Fibroblast of skin of back (primary cell): ENCODE measurements at places on chromosomes 12 and 14.

DNA sequence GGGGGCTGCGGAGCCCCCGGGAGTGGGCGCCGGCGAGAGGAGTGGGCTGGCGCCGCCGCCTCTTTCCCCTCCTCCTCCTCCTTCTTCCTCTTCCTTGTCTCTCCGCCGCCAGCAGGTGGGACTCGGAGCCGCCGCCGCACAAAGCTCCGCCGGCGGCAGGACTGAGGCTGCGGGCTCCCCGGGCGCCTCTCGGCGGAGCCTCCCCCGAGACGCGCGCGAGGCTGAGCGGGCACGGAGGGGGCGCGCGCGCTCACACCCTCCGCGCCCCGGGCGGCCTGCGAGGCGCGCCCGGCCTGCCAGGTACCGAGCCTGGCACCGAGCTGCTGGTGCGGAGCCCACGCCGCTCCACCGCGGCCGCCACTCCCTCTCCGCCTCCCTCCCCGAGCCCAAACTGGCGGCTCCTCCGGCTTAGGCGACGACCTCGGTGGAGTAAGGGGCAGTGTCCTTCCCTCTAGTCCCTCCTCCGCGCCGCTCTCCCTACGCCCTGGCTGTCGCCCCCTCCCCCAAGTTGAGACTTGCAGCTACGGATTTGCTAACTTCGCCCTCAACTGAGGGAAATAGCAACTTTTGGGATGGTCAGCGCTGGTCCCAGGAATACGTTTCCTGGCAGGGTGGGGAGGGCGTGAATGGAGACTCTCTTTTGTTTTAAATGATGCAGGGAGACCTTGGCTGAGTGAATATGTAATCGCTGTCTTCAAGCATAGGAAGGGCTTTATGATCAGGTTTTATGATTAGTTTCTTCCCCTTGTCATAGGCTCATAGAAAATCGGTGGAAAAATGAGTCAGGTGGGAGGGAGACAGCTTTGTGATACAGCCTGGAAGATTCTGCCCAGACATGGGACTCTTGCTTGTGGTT, 199.5 kb upstream of the CAND1 start:
- DNase-seq: peak; percentile 23

DNA sequence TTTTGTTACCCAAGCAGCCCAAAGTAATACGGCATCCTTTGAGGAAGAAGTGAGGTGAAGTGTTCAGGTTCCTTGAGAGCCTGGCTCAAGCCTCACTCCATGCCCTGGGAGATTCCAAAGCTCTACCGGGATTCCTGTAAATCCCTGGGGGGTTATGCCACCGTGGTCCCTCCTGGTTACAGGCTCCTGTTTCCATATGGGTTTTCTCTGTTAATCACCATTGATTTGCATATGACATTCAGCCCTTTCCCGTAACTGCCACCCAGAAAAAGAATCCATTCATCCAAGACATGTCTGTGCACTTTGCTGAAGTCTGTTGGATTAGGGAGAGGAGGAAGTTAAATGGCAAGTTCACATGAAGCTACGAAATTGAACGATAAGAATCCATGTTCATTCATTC, 27.9 kb upstream of the CCDC60 start:
- no peak for DNase-seq

DNA sequence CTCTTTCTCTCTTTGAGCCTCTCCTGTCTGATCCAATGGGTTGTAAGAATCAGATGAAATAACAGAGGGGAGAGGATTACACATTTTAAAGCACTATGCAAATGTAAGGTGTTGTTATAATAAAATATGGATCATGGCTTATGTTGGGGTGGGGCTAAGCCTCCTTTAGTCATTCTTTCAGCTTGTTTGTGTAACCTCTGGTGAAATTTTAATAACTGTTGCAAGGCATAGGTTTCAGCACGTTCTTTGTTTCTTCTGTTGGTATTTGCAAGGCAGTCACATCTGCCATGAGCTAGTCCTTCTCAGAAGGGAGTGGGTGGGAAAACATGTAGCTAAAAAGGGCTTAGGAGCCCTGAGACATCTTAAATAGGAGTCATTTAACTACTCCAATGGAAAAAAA, 74.8 kb upstream of the FRMD6 start:
- DNase-seq: peak; percentile 76

DNA sequence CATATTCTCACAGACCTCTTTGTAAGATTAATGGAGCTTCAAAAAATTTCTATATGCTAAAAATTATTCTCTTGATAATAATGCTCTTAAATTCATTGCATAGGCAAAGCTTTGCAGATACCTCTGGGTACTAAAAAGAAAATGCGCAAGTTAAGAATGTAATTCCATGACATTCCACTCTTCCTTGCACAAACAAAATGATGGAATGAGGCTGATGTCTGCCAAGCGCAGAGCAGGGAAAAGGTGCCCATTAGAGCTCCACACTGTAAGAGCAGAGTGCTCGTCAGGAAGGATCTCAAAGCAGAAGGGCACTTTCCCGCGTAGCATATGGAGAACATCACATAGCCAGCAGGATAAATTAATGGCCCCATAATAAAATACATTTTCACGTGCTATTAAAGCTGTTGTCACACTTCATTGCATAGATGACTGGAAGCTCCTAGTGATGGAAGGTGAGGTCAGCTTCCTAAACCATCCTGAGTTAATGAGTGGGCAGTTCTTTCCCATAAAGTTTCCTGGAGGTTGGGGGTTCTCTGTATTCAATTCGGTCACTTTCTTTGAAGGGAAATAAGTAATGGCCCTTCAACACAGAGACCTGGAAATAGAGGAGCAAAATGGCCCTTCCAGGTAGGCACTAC, 1058.9 kb downstream of the GALC start:
- DNase-seq: no peak

GRCh38 chr14:40371011-40371410, 938.8 kb upstream of the FBXO33 start:
- DNase-seq: no peak

DNA sequence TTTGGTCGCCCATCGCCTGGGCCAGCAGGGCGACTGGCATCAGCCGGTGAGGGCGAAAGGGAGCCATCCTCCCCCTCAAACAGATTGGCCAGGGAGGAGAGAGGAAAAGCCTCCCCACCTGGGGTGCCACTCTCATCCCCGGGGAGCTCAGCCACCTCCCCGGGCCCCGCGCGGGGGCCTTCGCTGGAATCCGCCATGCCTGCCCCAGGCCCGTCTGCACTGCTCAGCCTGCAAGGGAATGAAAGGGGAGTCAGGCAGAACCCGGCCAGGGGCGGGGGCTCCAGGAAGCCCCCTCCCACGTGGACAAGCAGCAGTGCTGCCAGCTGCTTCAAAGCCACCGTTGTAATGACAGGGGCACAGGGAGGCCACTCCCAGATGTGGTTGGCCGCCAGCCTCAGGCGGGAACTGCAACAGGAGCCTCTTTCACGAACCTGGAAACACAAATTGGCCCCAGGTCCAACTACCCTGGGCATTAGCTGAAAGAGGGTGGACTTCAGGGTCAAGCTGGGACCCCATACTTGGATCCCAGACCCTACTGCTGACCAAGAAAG, 18.5 kb downstream of the TRPV4 start:
- no peak for DNase-seq

DNA sequence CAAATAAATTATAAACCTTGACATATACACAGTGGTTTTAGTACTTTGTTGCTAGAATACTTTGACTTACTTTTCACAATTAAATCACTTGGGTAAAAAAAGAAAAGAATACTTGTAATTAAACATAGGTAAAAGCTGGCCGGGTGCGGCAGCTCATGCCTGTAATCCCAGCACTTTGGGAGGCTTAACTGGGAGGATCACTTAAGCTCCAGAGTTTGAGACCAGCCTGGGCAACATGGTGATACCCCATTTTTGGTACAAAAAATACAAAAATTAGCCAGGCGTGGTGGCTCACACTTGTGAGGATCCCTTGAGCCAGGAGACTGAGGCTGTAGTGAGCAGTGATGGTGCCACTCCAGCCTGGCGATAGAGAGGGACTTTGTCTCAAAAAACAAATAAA, 7.8 kb downstream of the STX2 start:
- DNase-seq: no peak

DNA sequence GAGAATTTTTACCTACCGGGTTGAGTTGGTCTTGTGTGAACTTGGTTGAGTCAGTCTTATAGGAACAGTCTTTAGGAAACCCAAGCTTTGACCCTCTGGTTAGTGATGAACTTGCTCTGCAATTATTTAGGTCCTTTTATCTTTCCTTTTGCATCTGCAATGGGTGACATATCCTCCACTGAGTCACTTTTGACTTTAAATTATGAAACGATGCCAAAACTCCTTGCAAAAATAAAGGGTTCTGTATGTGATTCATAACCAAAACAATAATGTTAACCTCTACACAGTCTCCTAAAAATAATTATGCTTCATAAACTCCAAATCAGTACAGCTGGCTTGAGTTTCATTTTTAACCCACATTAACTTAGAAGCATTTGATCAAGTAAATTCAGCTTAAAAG, 979.4 kb downstream of the GALC start:
- peak; percentile 93 for DNase-seq

DNA sequence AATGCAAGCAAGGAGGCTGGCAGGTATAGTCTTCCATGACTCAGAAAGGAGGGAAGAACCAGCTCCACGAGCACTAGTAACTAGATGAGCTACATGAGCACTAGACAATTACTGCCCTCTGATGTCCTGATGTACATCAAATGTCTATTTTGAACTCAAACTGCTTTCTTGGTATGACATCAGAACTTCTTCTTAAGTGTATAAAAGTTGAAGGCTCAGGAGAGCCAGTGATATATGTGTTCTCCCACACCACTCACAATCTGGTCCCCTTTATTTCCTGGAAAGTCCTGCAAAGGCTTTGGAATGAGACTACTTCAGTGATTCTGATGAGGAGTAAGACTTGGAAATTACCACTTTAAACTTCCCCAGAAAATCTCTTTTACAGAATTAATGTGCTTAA, 18.5 kb upstream of the DHRS7 start:
- no peak for DNase-seq

DNA sequence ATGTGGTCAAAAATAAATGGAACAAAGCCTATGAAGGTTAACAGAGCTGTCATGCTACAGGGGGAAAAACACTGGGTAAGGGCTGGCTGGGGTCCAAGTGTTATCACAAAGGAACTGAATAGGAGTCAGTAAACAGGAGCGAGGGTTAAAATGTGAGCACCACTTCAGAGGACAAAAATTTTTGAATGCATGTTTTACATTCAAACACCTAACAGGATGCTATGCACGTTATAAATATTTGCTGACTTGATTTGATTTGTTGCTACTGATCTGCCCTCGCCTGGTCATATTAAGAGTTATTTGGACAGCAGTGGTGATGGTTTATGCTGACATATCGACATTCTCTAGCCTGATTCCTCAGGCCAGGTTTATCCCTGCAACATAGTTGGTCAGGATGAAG, 7.4 kb upstream of the KTN1 start:
- DNase-seq: no peak

DNA sequence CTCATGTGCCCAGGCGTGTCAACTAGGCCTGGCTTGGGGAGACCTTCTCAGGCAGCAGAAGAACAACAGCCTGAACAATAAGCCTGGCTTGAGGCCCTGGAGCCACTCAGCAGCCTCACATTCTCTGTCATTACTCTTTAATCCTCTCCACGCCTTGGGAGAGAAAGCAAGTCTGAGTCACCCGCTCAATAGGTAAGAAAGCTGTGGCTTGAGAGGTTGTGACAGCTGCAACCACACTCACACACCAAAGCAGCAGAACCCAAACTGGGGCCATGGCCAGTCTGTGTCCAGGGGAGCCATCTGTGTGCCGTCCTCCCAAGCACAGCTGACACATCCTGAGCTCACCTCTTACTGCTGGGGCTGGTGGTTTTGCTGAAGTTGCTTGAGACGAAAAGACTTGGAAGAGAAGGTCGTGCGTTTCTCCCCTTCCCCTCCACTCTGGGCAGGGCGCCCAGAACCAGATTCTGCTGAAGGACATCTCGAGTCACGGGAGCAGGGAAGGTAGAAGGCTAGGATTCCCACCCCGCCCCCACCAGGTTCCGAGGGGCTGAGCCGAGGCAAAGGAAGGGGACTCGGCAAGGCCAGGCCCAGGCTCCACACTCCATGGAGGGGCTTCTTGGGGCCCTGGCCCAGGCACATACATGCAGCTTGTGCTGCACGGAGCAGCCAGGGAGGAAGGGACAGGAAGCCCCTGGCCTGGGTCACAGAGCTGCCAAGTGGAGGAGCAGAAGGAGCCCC, 5.5 kb downstream of the TMEM63C start:
- DNase-seq: no peak

DNA sequence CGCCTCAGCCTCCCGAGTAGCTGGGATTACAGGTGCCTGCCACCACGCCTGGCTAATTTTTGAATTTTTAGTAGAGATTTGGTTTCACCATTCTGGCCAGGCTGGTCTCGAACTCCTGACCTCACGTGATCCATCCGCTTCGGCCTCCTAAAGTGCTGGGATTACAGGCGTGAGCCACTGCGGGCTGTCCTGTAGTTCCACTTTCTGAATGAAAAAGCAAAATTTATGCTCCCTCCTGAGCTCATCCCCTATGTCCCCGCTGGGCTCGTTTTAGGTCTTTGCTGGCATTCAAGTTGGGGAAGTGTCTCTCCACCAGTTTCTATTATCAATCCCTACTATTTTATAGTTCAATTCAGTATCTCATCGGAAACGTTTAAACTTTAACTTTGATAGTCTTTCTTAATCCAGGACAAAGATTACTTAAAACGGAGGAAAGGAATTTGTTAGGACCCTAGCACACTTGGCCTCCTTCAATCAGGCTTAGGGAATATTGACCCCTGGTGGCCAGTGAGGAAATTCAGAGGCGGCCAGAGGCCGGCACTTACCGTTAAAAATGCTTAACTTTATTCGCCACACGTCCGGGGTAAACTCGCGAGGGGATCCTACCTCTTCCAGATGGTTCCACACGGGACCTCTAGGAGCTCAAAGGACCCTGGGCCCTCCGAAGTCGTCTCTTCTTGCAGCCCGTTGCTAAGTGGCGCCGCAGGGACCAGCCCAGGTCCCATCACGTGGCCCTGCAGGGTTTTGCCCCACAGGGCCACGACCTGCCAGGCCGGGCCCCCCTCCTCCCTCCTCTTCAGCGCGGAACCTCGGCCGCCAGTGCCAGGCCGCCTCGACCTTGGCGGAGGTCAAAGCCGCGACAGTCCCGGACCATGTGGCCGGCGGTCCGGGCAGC, 11.4 kb upstream of the DNAL1 start:
- peak; percentile 70 for DNase-seq

DNA sequence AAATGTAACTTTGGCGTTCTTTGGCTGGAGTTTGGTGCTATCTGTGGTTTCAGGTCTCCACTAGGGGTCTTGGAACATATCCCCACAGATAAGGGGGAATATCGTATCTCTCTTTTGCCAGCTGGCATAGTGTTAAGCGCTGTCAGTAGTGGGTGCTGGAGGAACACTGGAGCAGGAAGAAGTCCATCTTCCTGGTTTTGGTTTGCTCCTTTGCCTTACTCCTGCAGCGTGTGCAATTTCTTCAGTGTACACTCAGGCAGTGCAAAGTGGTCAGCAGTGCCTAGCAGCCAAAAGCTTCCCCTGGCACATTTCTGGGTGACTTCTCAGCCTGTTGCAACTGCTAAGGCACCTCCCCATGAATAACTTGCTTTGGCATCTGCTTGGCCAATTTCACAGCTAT, 11.7 kb upstream of the RIPK3 start:
- DNase-seq: peak; percentile 49

DNA sequence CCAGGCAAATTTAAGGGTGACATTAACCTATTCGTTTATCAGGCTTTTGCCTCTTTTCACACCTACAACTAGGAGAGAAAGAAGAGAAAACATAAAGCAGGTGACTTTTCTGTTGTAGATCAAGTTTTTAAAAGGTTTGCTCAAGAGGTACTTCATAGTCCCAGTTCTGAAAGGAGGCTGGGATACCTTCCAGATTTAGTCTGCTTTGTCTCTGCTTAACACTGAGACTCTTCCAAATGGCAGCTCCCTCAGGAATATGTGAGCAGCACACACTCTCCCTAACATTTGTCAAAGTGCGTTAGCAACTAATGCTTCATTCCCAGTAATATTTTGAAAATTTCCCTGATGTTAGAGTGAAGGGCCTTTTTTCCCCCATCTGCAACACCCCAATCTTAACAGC, 133.7 kb upstream of the RASSF8 start:
- DNase-seq: no peak
